ENCODE measurements at places on chromosomes 7 and 10.

- H3K27me3 ChIP-seq: no peaks in the 10 kb centered on the region
- no peak overlapping the region for H3K27ac ChIP-seq
- no peak for DNase-seq
- no peaks in the 10 kb centered on the region for H3K4me1 ChIP-seq
- no peak overlapping the region for H3K4me3 ChIP-seq
These were observed 187.3 kb upstream of the IMMP2L start for GRCh38 chr7:111749625-111750024.

- H3K4me3 ChIP-seq: no peak overlapping the region
- no peaks in the 10 kb centered on the region for H3K36me3 ChIP-seq
- no peaks in the 10 kb centered on the region for H3K27me3 ChIP-seq
- H3K4me1 ChIP-seq: no peaks in the 10 kb centered on the region
- no peak for DNase-seq
These were observed 191.7 kb downstream of the TCERG1L start for GRCh38 chr10:131119626-131120355.

- H3K36me3 ChIP-seq: no peaks in the 10 kb centered on the region
- DNase-seq: no peak
- H3K4me1 ChIP-seq: no peaks in the 10 kb centered on the region
- no peaks in the 10 kb centered on the region for H3K27me3 ChIP-seq
These were observed 1094.0 kb downstream of the KCNMA1 start for GRCh38 chr10:76543655-76544054.

DNA sequence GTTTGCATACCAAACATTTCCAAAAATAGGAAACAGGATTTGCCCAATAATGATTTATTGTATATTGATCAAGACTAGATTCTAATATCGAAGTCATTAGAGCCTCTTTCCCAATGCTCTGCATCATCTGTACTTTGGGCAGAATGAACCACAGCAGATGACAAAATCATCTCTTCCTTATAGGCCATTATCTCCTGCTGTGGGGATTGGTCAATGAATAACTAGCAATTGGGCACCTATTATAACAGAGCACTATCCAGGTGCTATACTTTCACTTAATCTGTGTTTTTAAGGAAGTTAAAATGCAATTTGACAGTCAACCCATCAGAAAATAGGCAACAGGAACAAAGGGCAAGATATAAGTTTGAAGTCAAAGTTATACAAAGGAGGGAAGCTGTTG, 290.3 kb downstream of the AHR start:
- no peaks in the 10 kb centered on the region for H3K4me1 ChIP-seq
- no peak overlapping the region for H3K4me3 ChIP-seq
- no peak overlapping the region for H3K27ac ChIP-seq

DNA sequence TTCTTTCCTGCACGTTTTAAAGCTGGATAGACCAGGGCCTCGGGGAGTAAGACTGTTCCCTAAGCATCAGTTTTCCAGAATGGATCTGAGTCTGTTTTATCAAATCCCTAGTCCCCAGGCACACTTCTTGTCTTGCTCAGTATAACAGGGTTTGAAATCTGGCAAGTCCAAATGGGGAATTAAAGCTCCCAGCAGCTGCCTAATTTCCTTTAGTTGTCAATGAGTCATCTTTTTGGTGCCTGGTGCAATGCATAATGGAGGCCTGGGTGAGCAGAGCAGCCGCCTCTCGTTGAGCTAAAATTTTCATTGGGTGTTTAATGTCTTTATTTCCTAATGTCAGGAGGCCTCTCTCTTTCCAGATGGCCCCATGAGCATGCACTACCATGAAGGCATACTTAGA, 87.9 kb downstream of the STRA8 start:
- no peaks in the 10 kb centered on the region for H3K27me3 ChIP-seq
- H3K4me3 ChIP-seq: no peak overlapping the region
- no peaks in the 10 kb centered on the region for H3K4me1 ChIP-seq
- DNase-seq: no peak

DNA sequence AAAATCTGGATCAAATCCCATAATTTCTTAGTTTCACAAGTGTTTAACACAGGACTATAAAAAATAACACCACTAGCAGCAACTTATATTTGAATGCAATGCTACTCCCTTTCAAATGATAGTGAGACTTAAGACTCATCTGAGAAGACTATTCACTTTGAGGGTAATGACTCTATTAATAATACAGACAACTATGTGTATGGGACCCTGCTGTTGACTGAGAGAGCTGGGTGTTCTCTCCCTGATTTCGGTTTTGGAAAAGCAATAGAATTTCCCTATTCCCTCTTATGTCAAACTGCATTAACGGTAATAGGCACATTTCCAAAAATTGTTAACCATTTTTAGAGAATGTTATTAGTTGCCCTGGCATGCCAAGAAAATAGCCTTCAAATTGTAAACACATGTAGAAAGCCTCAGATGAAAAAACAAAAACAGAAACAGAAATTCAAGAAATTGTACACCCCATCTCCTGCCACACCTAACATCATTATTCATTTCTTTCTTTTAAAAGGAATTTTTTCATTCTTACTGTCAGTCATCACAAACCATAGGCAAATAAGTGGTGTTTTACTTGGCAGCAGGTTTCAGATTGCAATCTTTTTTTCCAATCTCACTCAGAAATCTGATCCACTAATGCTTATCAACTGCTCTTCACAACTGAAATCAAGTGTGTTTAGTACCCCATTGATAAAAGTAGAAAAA, 153.7 kb downstream of the TFPI2 start:
- no peak overlapping the region for H3K4me3 ChIP-seq
- H3K27me3 ChIP-seq: peaks cover 4% of the 10 kb centered on the region
- H3K4me1 ChIP-seq: no peaks in the 10 kb centered on the region
- DNase-seq: no peak
- no peaks in the 10 kb centered on the region for H3K36me3 ChIP-seq

DNA sequence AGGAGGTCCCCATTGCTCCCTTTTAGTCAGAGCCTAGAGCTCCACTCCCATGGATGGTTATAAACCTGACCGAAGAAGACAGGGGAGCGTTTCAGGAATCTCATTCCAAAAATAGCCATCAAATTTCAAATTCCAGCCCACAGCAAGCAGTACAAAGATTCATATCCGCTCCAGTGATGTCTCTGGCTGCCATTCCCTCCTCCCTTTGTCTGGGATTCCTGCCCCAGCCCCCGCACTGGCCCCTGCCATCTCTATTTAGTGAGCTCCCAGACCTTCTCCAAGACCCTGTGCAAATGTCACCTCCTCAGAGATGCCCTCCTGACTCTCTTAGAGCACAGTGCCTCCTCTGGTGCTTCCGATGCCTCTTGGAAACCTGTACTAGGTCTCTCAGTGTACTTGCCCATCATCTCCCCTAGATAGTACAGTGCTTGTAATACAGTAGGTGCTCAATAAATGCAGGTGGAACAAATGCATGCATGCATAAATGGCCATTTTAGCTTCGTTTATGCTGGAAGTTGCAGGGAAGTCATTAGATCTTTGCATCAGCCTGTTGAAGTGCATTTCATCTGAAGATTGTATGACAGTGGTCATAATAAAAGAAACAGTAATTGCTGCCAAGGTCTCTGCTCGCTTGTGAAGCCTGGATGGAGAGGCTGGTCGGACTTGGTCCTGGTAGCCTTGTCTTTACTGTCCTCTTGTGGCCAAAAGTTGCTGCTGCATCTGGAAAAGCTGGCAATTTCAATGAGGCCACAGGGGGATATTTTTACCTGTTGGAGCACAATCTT, 32.0 kb upstream of the HABP2 start:
- no peaks in the 10 kb centered on the region for H3K36me3 ChIP-seq
- H3K4me3 ChIP-seq: no peak overlapping the region
- no peak overlapping the region for H3K27ac ChIP-seq
- DNase-seq: peak; percentile 57
- H3K4me1 ChIP-seq: no peaks in the 10 kb centered on the region

GRCh38 chr7:27196287-27196767, 3.6 kb downstream of the HOXA13 start:
- no peak overlapping the region for H3K27ac ChIP-seq
- H3K4me1 ChIP-seq: peaks cover 34% of the 10 kb centered on the region
- no peak overlapping the region for H3K4me3 ChIP-seq
- peaks cover 17% of the 10 kb centered on the region for H3K27me3 ChIP-seq

DNA sequence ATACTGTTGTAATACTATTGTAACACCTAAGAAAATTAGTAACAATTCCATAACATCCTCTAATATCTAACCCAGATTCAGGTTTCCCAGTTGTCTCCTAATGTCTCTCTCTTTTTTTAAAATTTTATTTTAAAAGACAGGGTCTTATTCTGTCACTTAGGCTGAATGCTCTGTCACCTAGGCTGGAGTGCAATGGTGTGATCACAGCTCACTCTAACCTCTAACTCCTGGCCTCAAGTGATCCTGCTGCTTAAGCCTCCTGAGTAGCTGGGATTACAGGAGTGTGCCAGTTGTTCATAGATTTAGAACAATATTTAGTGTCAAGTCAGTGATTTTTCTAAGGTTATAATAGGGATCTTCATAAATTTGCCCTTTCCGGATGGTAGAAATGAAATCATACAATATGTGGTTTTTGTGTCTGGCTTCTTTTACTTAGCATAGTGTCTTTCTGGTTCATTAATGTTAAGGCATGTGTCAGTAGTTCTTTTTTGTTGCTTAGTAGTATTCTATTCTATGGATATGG, 14.7 kb downstream of the RALA start:
- no peak for DNase-seq
- H3K27ac ChIP-seq: no peak overlapping the region
- H3K4me1 ChIP-seq: peaks cover 15% of the 10 kb centered on the region
- peaks cover 12% of the 10 kb centered on the region for H3K36me3 ChIP-seq

- no peak overlapping the region for H3K4me3 ChIP-seq
- H3K27ac ChIP-seq: no peak overlapping the region
- H3K4me1 ChIP-seq: peaks cover 5% of the 10 kb centered on the region
- DNase-seq: no peak
- no peaks in the 10 kb centered on the region for H3K27me3 ChIP-seq
- H3K36me3 ChIP-seq: no peaks in the 10 kb centered on the region
These were observed 144.2 kb downstream of the PRPF18 start for GRCh38 chr10:13730956-13731355.

GRCh38 chr10:72328045-72328828, 26.5 kb downstream of the DNAJB12 start:
- peak; percentile 58 for DNase-seq
- H3K27me3 ChIP-seq: no peaks in the 10 kb centered on the region
- H3K4me3 ChIP-seq: peak overlapping the region; percentile 61

- no peaks in the 10 kb centered on the region for H3K36me3 ChIP-seq
- H3K27me3 ChIP-seq: no peaks in the 10 kb centered on the region
- H3K4me1 ChIP-seq: no peaks in the 10 kb centered on the region
- DNase-seq: no peak
These were observed 120.4 kb upstream of the RHOBTB1 start for GRCh38 chr10:61064356-61064755.

DNA sequence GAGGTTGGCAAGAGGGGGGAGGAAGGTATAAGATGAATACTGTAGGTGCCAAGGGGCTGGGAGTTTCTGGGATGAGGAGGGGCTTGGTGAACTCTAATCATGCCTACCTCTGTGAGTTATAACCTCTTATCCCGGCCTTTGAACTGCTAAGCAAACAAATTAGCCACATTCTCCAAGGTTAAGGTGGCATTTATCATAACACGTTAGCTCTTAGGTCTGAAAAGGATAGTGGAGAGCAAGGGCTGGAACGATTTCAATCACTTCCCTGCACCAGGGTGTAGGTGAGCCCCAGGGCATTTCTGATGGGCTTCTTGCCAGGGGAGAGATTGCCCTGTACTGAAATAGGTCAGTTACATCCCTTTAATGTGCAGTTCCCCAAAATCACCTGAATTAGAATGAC, 28.6 kb upstream of the DMBT1 start:
- DNase-seq: no peak
- H3K4me1 ChIP-seq: no peaks in the 10 kb centered on the region
- H3K36me3 ChIP-seq: no peaks in the 10 kb centered on the region
- H3K27me3 ChIP-seq: no peaks in the 10 kb centered on the region
- H3K4me3 ChIP-seq: no peak overlapping the region
- no peak overlapping the region for H3K27ac ChIP-seq

DNA sequence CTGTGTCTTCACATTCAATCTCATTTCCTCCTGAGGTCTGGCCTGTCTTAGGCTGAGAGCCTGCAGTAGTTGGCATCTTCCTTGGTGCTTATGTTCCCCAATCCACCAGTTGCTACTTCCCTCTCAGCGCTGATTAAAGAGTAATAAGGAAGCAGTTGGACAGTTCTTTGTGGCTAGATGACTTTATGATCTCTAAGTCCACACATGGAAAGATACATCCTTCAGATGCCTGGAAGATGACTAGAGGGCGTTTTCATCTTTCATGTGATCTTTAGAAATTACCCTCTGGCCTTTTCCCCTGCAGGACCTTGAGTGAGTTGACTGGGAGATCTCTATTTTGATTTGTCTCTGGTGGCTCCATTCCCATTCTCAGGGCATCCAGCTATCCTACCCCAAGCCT, 204.5 kb downstream of the GRM3 start:
- no peak for DNase-seq
- H3K36me3 ChIP-seq: no peaks in the 10 kb centered on the region
- H3K27me3 ChIP-seq: no peaks in the 10 kb centered on the region
- no peak overlapping the region for H3K27ac ChIP-seq
- no peaks in the 10 kb centered on the region for H3K4me1 ChIP-seq

GRCh38 chr10:75400771-75401568, 594 bp downstream of the ZNF503 start:
- H3K27ac ChIP-seq: no peak overlapping the region
- H3K4me1 ChIP-seq: no peaks in the 10 kb centered on the region
- no peak for DNase-seq
- H3K27me3 ChIP-seq: no peaks in the 10 kb centered on the region
- no peaks in the 10 kb centered on the region for H3K36me3 ChIP-seq

GRCh38 chr7:34759477-34760125, 101.6 kb downstream of the NPSR1 start:
- no peak for DNase-seq
- H3K36me3 ChIP-seq: no peaks in the 10 kb centered on the region
- H3K4me1 ChIP-seq: no peaks in the 10 kb centered on the region
- H3K27ac ChIP-seq: no peak overlapping the region
- H3K4me3 ChIP-seq: no peak overlapping the region
- H3K27me3 ChIP-seq: no peaks in the 10 kb centered on the region

- no peak for DNase-seq
- no peak overlapping the region for H3K4me3 ChIP-seq
- H3K27me3 ChIP-seq: no peaks in the 10 kb centered on the region
- H3K27ac ChIP-seq: no peak overlapping the region
These were observed 175.7 kb upstream of the NRP1 start for GRCh38 chr10:33510206-33510605.

DNA sequence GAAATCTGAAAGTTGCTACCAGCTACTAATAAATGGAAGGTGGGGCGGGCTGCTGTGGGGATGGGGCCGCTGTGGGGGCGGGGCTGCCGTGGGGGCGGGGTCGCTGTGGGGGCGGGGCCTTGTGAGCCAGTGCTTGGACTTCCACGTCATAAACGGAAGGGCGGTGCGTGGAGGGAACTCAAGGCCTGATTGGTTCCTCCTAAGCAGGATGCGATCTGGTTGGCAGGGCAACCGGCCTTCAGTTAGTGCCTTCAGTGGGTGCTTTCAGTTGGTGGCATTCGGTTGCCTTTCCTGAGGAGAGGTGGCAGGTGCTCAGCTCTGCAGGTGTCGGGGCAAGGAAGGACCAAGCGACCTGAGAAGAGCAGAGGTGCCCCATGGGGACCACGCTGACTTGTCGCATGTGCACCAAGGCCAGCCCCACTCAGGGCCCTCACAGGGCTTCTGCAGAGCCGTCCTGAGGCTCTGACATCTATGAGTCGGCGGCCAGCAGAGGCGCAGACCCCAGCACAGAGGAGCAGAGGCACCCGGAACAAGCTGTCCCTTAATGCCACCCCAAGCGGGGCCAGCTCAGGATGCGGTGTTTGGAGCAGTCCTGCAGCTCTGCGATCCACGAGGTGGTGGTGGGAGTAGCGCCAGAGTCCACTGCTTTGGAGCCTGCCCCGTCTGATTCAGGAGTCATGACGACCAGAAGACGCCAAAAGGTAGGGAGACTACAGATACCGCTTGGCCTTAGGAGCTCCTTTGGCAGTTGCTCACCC, 54.4 kb upstream of the PDSS1 start:
- H3K27me3 ChIP-seq: no peaks in the 10 kb centered on the region
- no peak overlapping the region for H3K27ac ChIP-seq
- DNase-seq: no peak
